ENCODE measurements at places on chromosomes 6 and 20. TPM values are rescaled to one million over a fixed set of nuclear protein-coding genes. Genes with fewer than 3 reads are reported as not detected.

BPI gene
- total RNA-seq = not detected

CD93 gene
- 0.05 TPM for total RNA-seq

DNA sequence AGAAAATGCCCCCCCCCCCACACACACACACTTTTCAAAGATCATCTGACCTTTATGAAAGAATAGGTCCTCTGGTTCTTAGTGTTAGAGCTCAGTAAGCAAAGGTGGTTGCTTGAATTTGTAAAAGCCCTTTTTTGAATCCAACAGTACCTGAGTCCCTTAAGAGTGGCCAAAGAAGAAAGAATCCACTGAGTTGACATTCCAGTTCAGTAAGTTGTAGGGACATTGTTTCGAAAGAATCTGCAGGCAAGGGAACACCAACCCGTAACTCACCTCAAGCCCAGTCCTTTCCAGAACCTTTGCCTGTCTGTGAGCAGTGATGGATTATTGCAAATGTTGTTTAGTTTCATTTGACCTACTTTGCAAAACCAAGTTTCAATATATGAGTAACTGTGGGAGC is 64.2 kb upstream of the MAP3K4 start:
- no peak for DNase-seq

DNA sequence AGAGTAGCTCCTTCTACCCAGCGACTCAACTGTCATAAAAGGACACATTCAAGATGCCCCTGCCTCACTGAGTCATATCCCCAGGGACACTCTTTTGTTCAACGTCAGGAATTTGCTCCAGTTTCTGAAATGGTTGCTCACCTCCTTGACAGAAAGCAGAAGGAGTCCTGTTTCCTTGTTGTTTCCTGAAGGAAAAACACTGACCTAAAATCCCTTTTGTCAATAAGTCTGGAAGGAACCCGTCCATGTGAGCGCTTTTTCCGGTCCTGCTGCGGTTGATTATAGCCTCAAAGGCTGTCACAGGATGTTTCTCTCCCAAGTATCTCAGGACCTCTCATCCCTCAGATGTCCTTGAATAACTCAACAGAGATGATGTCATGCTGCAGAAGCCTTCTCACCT is 113.6 kb upstream of the PLEKHG1 start:
- no peak for DNase-seq

DNA sequence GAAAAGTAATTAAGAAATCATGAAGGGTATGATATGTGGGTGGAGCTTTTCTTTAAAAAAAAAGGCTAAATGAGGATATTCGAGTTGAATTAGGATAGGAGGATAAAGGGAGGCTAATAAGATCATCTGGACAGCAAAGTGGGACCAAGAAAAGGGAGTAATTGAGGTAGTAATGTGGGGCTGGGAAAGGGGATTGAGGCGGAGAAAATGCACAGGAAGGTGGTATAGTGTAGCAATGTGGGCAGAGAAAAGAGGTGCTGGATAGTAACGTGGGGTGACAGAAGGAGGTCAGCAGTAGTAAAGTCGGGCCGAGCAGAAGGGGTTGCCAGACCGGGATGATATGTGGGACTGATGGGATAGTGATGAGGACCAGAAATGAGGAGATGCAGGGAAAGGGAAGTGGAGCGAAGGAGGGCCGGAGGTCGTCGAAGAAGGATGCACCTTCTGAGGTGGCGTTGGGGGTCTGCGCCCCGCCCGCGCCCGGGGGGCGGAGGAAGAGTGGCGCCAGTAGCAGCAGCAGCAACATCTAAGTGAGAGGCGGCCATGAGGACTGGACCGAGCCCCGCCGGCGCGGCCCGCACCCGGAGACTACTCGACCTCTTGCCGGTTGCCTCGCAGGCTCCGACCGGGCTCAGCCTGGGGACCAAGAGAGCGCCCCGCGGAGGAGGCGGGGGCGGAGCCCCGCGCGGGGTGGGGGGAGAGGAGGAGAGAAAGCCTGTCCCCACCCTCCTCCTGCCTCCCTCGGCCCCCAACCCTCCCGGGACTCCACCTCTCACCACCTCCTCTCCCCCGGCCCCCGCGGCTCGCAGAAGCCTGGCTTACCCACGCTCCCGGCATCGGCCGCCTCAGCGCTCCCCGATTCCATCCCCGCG is 887 bp downstream of the GABBR1 start:
- peak; percentile 71 for DNase-seq

Measured in WTC11 (cell line).